ENCODE measurements at places on chromosomes 5 and 9.

- no peak for DNase-seq
Observed at GRCh38 chr5:87435144-87435694, 22.5 kb upstream of the CCNH start.

DNA sequence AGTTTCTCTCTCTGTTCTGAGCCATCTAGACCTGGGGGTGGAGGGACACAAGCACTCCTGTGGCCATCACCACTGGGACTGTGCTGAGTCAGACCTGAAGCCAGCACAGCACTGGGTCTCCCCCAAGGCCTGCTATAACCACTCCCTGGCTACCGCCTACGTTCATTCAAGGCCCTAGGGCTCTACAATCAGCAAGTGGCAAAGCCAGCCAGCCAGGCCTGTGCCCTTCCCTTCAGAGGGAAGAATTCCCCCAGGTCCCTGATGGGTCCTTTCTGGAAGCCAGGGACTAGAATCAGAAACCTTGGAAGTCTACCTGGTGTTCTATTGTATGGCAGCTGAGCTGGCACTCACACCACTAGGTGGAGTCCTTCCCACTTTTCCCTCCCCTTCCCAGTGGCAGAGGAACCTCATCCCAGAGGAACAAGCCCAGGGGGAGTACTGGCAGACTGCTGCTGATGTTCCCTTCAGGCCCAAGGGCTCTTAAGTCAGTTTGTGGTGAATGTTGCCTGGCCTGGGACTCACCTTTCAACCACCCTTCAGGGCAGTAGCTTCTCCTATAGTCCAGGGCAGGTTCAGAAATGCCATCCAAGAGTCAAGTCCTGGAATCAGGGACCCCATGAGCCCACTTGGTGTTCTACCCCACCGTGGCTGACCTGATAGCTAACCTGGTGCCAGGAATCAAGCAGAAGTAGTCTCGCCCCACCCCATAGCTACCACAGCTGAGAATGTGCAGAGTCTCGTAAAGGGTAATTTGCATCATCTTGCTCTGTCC, 20.0 kb downstream of the JMY start:
- DNase-seq, result no peak

- no peak for DNase-seq
Observed at GRCh38 chr5:67941614-67942401, 273.7 kb upstream of the PIK3R1 start.

GRCh38 chr9:81890104-81890503, 38.1 kb upstream of the SPATA31D4 start:
- DNase-seq, result no peak

- no peak for DNase-seq
Observed at GRCh38 chr5:38831909-38832308, 13.9 kb upstream of the OSMR start.

GRCh38 chr9:132078699-132079356, 839 bp downstream of the MED27 start:
- no peak for DNase-seq

DNA sequence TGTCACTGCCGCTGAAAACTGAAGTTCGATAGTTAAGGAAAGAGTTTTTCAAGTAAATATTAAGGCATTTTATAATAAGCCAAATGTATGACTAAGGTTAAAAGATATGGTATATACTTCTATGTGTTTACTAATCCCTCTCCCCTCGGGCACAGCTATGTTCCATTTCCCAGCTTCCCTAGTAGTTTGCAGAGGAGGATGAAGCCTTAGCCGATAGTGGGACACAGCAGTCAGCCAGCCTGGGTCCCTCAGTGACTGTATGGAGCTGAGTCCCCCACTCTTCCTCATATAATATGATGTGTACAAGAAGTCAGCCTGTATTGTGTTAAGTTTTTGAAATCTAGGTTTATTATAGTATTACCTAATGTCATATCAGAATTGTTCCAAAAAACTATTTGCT, 55.8 kb downstream of the PARP8 start:
- no peak for DNase-seq
